ENCODE measurements at places on chromosomes 3 and 15. TPM values are rescaled to one million over a fixed set of nuclear protein-coding genes. Genes with fewer than 3 reads are reported as not detected.

Gene SRP14
- 235 TPM for total RNA-seq

Gene CYP8B1
- not detected for total RNA-seq

Gene AADAC
- 1.3 TPM for total RNA-seq

Gene RETNLB
- total RNA-seq: 1.1 TPM

Gene COLQ
- total RNA-seq: 2.4 TPM

Measured in type B pancreatic cell (in vitro differentiated cells).